ENCODE measurements at places on chromosomes 5 and 9. TPM values are rescaled to one million over a fixed set of nuclear protein-coding genes. Genes with fewer than 3 reads are reported as not detected.

DNA sequence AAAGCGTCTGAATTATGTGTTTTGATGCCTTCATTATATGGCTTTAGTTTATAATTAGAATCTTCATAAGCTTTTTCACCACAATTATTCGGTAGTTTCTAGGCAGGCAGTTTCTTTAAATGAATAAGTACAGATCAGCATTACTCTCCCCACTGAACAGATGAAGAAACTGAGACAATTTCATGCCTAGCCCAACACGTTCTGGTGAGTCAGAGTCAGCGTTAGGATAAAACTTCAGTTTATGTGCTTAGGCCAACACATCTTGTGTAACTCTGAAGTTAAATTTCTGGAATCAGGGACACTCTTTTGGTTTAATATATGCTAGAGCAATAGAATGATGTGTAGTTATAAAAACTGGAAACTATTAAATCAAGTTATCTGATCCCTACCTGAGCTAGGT, 186.7 kb upstream of the ELL2 start:
- no peak for DNase-seq

DNA sequence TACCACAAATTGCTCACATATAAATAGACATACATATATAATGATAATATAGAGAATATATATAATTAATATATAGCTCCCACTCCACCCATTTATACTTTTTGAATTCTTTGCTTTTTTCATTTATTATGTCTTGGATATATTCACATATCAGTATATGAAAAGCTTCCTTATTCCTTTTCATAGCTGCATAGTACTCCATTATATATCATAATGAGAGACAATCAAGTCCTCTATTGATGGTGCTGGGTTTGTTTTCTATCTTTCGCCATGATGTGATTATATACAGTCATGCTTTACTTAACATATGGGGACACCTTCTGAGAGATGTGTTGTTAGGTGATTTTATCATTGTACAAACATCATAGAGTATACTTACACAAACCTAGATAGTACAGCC, 51.6 kb upstream of the ELL2 start:
- no peak for DNase-seq

DNA sequence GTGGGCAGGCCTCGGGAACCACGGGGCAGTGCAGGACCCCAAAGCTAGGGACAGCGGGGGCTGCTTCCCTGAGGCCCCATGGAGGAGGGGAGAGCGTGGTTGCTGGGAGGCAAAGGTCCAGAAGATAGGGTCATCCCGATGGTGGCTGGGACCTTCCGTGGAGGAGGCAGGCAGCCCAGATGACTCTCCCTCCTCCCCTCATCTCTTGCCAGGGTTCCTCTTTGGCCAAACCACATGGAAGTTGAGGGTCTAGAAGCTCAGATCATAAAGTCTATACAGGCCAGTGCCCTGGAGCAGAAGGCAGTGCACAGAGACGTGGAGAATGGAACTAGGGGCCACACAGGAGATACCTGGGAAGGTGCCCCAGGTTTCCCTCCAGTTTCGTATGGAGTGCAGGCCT, 22.6 kb downstream of the DAB2IP start:
- DNase-seq, result no peak

Gene GRIN1
- 1.9 TPM for total RNA-seq

GRCh38 chr5:136330353-136331038, 34.8 kb downstream of the TRPC7 start:
- DNase-seq, result no peak

Gene OR1Q1
- total RNA-seq, result not detected

DNA sequence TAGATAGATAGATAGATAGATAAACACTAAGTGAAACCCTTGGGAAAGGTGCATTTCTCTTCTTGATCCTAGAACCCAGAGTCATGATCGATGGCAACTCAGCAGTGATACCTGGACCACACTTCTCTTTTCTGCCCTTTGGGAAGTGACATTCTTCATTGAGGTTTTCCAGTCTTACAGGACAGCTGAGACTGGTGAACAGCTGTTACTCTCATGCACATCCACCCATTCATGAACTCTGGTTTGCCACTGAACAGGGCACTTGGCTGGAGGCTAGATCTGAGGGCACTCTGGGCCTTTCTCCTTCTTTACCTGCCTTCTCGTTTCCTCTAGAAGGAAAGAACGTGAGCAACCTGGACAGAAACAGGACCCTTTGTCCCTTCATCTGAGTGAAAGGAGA, 164.5 kb downstream of the DRD1 start:
- no peak for DNase-seq

GRCh38 chr9:122056484-122056883, 36.6 kb downstream of the TTLL11 start:
- DNase-seq, result peak; percentile 67

Gene SPARC
- total RNA-seq, result 22.7 TPM

Gene KIF12
- total RNA-seq, result 54.6 TPM

- DNase-seq, result no peak
Measured at GRCh38 chr5:41445937-41446563, 64.4 kb downstream of the PLCXD3 start.

Measured in Caco-2 (cell line).